Activated T-cell treated with anti-CD3 and anti-CD28 coated beads for 24 hours (primary cell): ENCODE measurements at places on chromosomes 3 and 15.

DNA sequence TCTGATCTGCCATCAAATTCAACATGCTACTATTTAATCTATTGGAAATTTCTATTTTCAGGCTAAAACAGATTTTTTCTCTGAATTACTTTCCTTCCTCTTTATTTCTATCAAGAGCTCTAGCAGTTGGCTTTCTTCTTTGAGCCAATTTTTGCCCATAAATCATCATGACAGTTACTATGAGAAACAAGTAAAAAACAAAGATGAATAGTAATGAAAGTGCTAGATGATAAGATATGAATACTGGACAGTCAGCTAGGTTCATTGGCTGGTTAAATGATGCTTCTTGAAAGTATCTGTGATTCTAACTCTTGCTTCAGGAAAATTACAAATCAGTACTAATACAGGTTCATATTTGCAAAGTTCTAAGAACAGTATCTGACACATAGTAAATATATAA is 38.6 kb upstream of the NANOGP8 start:
- DNase-seq, result no peak

GRCh38 chr3:104447681-104448080 is 919.0 kb upstream of the ALCAM start:
- DNase-seq, result no peak

GRCh38 chr15:65147902-65148301 is 14.3 kb upstream of the PDCD7 start:
- DNase-seq, result no peak

DNA sequence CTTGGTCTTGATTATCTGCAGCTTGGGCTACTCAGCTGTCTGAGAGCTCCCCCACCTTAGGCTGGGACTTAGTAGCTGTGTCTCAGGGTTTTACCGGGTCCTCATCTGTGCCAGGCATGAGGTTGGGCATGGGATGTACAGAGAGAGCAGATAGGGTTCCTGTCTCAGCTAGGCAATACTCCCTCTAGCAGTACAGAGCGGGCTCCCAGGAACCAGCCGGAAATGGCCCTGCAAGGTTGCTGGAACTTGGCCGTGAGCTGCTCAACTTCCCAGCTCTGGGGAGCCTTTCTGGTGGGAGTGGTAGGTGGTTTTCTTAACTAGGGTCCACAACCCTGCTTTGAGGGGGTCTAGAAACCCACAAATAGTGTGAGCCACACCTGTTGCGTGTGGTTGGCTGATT is 58.3 kb downstream of the ATP2B2 start:
- no peak for DNase-seq

- no peak for DNase-seq
Observed at GRCh38 chr15:72342385-72342784, 22.4 kb upstream of the CELF6 start.

DNA sequence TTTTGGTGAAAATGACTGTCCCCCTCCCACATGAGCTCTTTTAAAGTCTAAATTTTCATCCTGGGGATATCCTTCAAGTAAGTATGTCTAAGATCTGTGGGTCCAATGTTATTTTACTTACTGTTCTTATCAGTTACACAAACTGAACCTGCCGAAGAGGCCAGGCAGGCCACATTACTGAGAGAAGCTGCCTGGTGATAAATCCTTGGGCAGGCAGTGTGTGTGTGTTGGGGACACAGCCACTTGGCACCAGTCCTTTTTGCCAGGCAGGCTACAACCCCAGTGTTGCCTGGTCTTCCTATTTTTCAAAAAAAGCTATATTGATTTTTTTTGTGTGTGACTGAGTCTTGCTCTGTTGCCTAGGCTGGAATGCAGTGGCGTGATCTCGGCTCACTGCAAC is 50.6 kb upstream of the RASA2 start:
- no peak for DNase-seq

DNA sequence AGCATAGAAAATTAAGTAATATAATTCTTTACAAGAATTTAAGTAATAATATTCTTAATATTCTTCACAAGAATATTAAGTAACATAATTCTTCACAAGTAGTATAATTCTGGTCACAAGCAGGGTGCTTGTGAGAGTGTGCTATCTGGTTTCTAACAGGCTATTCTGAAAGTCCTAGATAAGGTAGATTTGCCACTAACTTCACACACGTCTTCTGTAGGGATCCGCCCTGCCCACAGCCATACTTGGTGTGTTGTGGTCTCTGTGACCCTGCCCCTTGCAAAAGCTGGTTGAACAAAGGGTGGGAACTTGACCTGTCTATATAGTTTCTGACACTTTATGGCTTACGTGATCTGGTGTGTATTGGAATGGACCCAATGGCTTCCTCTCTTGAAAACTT is 253.4 kb upstream of the MDFIC2 start:
- DNase-seq, result no peak

- DNase-seq, result no peak
Observed at GRCh38 chr3:189974359-189974758, 146.3 kb downstream of the P3H2 start.

DNA sequence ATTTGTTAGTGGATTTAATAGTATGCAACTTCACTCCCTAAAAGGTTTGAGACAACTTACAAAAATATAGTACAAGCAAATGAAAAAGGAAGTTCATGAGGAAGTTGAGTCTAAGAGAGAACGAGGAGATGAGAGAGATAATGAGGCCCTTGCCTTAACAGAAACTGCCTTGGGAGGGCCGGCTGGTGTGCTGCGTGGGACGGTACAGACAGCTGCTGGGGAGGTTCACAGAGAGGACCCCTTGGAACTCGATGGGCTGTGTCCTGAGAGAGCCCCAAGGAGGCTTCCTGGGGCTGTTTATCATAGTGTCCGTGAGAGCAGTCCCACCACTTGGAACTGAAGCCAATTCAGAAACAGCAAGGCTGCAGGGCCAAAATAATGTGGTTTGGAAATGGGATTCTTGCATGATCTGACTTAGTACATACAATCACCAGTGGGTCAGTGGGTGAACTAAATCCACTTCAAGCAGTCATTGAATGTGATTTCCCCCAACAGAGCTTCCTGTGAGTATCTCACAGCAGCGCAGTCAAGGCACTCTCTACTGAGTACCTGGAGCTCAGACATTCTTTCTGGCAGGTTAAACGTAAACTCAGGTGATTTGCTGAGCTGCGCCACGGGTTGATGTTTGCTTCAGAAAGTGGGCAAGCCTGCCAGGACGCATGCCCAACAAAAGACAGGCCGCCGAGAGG is 90.8 kb downstream of the CRTC3 start:
- DNase-seq, result no peak

GRCh38 chr15:74274470-74275038 is 38.4 kb downstream of the CCDC33 start:
- no peak for DNase-seq

DNA sequence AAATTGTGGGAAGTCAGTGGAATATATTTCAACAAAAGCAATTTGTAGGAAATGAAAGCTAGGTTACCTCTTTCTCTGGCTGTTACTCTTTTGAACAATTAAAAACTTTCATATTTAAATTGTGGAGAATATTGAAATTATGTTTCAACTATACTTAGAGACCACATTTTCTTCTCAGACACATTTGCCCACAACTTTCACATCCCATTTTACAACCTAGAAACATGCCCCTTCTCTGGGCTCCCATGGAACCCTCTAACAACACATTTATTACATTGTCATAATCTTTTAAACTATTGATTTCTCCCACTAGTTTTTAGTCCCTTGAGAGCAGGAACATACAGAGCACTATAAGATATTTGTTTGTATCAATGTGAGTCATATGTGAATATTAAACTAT is 211.7 kb upstream of the TTC14 start:
- no peak for DNase-seq

- DNase-seq, result no peak
Observed at GRCh38 chr3:126464494-126464893, 11.2 kb downstream of the ZXDC start.

DNA sequence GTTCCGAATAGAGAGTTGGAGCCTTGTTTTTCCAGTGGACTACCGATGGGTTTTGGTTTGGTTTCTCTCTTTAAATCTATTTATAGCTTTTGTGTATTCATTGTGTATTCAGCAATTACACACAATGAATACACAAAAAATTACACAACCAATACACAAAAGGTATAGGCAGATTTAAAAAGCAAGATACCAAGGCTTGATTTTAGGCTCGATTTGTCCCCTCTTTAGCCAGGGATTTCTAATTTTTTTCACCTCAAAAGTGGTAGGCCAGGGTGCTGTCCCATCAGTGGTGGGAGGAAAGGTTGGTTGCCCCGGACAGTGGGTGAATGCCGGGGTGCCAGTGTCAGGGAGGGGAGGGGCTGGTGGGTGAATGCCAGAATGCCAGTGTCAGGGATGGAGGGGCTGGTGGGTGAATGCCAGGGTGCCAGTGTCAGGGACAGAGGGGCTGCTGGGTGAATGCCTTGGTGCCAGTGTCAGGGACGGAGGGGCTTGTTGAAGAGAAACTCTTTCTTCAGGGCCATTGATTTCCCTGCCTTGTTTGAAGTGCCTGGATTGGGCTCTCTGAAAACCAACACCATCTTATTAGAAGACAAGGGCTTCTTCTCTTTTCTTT is 186.2 kb downstream of the GOLGA6L6 start:
- DNase-seq, result no peak

GRCh38 chr3:150697646-150698045 is 6.1 kb downstream of the ERICH6 start:
- DNase-seq, result no peak

- DNase-seq, result no peak
Observed at GRCh38 chr3:58176827-58177489, 33.8 kb downstream of the DNASE1L3 start.

- DNase-seq, result no peak
Observed at GRCh38 chr15:28097656-28098359, 1.3 kb downstream of the OCA2 start.
